ENCODE measurements at places on chromosomes 6 and 20.

GRCh38 chr6:139311831-139312230 lies 20.0 kb upstream of the TXLNB start:
- no peak for DNase-seq

DNA sequence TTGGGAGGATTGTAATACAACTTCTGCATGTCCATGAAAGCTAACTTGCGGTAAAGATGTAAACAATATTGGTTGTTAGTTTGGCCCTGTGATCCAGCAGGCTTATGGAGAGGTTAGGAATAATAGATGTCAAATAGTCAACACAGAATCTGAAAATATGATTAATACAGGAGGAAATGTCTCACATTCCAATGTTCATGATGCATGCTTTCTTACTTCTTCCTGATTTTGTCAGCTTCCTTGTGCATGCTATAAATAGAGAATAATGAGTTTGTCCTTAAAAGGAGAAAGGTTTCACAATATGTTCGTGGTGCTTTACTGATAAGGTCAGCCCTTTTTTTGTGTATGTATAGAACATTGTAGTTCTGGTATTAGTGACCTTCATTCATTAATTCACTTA lies 136.7 kb downstream of the MMUT start:
- no peak for DNase-seq

DNA sequence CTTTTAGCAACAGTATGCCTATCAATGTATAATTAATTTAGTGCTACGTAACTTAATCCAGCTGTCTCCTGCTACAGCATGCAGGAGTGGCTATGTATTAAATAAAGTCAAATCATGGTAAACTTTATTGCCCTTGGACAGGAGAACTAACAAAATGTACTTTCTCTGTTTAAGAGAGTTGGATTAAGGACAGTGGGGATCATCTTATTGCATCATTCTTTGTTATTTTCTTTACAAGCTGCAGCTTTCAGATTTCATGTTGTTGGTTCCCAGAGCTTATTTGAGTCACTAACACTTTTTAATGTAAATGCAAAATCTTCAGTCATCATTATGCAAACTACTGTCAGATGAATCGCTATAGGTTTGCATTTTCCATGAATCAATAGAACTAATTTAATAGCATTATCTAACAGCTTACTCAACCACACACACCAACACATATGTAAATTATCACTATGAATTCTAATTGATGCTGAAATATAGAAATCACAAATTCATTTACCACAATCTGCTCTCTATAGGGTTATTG lies 424.7 kb downstream of the MMUT start:
- no peak for DNase-seq

DNA sequence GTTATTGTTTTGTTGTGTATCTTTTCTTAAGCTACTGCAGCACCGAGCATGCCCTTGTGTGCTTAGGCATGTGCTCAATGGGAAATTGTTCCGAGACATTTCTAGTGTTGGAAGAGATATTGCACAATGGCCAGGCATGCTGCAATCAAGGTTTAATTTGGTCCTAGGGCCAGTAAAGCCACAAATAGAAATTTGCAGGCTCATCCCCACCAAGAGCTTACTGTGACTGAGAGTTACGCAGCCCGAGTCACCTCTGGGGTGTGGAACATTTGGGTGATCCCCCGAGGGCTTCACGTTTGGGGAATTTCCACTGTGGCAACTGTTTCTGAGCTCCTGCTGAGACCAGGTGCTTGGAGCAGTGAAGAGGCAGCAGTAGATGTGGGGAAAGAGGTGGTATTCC lies 65.8 kb downstream of the ADTRP start:
- no peak for DNase-seq

DNA sequence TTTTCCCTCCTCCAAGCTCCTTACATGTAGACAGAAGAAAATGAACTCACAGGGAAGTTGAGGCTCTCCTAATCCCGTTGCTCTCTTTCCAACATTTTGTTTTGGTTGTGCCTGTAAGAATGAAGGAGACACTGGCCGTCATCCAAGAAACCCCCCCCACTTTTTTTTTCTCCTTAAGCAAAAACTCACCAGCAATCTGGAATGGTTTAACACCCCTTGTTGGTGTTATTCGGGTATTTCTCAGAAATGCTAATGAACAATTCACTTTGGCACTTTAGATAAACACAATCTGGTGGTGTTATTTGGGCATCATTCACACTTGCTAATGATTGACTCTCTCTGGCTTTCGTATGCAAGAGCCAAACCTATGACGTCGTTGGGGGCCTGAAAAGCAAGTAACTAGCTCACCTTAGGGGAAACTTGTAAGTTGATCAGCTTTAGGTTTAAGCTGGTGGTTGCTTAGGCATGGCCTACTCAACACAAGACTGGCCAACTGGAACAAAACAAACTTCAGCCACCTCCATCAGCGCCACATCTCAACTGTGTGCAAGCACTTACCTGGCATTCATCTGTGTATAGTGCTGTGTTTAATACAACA lies 24.3 kb upstream of the OLIG3 start:
- no peak for DNase-seq

- no peak for DNase-seq
These were observed 76.7 kb downstream of the MYB start for GRCh38 chr6:135257631-135258405.

DNA sequence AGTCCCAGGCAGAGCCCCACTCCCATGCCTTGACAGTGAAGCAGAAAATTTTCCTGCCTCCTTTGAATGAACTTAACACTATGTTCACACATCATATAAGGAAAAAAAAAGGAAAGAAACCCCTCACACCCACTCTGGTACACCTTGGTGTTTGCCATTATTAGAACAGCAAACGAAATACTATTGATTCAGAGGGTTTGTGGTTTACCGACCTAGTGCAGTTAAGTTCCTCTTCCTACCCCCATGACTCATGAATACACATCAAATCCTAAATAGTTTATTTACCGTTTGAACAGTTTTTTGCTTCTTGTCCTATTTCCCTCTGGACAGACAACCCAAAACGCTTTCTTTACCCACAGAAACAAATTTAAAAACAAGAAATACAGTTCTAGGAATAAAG lies 237.7 kb downstream of the FOXA2 start:
- no peak for DNase-seq

DNA sequence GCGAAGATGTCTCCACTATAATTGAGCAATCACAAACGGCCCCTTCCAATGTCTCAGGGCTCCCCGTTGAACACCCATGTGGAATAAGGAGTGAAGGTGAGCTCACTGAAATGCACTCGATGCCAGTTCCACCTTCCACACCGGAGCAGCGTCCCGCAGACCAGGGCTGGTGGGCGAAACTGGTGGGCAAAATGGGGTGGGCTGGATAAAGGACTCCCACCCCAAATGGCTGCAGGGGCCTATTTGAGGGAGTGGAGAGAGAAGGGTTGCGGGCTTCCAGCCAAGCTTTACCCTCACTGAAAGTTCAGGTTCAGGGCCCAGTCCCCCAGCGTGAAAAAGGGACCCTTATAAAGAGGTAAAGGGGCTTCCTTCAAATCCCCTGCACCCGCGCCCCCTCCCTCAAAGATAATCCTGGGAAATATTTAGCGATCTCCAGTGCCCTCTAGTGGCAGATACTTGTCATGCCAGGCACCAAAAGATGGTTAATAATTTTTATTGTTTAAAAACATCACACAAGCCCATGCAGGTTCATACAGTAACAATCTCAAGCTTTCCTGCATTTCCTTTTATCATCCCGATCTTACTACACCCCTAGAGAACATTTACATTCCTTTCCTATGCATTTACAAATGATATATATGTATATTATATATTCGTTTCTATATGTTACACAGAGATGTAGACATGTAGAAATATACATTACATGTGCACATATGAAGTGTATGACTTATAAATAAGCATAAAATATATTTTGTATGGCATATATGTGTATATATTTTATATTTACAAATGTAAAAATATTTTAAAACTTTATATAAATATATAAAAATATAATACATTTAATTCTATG lies 58.2 kb upstream of the NKX2-2 start:
- no peak for DNase-seq

- no peak for DNase-seq
These were observed 90.1 kb upstream of the FERMT1 start for GRCh38 chr20:6212903-6213302.

- DNase-seq = no peak
These were observed 233.9 kb upstream of the SYNDIG1 start for GRCh38 chr20:24235296-24236175.

GRCh38 chr6:150273457-150274309 lies 95.1 kb upstream of the IYD start:
- no peak for DNase-seq

DNA sequence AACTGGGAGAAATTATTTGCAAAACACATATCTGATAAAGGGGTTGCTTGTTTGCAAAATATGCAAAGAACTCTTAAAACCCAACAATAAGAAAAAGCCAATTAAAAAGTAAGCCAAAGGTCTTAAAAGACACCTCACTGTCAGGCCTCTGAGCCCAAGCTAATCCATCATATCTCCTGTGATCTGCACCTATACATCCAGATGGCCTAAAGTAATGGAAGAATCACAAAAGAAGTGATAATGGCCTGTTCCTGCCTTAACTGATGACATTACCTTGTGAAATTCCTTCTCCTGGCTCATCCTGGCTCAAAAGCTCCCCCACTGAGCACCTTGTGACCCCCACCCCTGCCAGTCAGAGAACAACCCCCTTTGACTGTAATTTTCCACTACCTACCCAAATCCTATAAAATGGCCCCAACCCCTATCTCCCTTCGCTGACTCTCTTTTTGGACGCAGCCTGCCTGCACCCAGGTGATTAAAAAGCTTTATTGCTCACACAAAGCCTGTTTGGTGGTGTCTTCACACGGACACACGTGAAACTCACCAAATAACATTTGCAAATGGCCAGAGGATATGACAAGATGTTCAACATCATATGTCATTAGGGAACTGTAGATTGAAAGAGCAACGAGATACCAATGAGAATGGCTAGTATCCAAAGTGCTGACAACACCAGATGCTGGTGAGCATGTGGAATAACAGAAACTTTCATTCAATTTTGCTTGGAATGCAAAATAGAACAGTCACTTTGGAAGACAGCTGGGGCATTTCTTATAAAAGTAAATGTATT lies 565.0 kb upstream of the ADGRB3 start:
- DNase-seq = no peak

GRCh38 chr6:85640821-85641220 lies 1.9 kb downstream of the SYNCRIP start:
- no peak for DNase-seq

DNA sequence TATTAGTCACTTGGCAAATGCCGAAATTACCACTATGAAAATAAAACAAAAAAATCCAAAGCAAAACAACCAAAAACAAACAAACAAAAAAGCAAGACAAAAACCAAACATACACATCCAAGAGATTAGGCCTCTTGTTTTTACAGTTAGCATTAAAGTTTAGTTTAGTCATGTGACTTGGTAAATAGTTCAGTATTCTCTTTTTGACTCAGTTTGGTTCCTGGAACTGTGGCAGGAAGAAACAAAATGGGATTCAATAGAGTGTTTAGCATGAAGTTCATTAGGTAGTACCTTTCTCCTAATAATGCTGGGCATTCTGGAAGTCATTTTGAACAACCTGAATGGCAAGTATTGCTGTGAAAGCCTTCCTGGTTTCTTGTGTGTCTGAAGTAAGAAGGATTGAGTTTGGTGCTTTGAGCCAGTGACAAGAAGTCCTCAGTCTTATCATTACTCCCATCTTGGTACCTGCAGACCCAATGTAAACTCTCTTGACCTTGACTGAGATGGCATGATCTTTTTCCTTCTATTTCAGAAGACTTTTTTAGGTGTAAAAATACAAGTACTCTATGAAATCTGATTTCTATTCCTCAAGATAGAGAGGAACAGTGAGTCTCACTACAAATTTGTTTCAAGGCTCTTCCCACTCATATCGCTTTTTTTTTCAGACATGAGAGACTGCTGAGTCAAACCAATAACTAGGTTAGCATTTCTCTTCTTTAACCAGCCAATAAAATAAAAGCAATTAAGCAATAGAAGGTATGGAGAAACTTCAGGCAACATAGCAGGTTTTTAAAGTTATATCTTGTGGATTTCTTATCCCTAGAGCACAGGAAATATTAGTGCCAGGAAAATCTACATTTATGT lies 223.6 kb upstream of the PREP start:
- DNase-seq = no peak

GRCh38 chr6:158905277-158905676 lies 86.1 kb upstream of the EZR start:
- DNase-seq = no peak

- no peak for DNase-seq
These were observed 10.2 kb downstream of the ADNP start for GRCh38 chr20:50920997-50921396.

- DNase-seq = no peak
These were observed 334.9 kb upstream of the JARID2 start for GRCh38 chr6:14910692-14911547.

GRCh38 chr6:35216851-35217811 lies 3.4 kb downstream of the SCUBE3 start:
- DNase-seq = no peak

DNA sequence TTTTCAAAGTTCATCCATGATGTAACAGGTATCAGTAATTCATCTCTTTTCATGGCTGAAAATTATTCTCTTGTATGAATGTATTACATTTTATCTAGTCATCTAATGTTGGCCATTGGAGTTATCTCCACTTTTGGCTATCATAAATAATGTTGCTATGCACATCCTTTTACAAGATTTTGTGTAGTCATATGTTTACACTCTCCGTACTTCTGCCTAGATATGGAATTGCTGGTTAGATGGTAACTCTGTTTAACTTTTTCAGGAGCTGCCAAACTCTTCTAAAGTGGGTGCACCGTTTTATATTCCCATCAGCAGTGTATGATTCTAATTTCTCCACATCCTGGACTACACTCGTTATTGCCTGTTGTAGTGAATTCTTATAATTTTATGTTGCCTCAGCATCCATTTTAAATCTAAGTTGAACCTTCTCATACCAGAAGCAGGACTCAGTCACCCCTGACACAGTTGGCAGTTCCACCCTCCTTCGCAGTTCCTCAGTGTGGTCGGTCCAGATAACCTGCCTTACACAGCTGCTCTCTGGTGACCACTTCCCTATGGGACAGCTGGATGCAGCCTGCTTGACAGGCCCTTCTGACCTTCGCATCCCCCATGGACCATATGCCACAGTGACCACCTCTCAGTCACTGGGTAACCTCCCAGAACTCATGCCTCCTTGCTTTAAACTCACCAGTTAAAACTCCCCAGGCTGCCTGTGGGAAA lies 33.9 kb downstream of the KIZ start:
- no peak for DNase-seq

DNA sequence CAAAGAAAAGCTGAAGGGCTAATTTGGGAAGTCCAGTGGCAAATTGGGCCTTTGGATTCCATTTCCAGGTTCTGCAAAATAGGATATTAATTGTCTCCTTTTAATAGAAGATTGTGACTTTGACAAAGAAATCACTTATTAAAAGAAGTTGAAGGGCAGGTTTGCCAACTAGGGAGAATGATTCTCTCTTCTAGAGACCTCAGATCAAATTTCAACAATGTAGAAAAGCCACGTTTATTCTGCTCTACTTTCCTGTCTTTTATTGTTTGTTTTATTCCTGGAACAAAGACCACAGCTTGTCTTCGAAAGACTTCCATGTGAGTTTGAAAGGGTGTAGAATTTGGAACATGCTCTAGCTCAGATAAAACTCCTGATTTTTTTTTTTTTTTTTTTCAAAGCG lies 65.5 kb upstream of the PRL start:
- DNase-seq = no peak

GRCh38 chr20:47623206-47623605 lies 121.5 kb downstream of the NCOA3 start:
- DNase-seq = no peak

Measured in stimulated activated CD4-positive, alpha-beta T cell treated with anti-CD3 and anti-CD28 coated beads, Interleukin-4, amount 100 ng/mL, for 4 hours (primary cell).